ENCODE measurements at places on chromosomes 13 and 19.

DNA sequence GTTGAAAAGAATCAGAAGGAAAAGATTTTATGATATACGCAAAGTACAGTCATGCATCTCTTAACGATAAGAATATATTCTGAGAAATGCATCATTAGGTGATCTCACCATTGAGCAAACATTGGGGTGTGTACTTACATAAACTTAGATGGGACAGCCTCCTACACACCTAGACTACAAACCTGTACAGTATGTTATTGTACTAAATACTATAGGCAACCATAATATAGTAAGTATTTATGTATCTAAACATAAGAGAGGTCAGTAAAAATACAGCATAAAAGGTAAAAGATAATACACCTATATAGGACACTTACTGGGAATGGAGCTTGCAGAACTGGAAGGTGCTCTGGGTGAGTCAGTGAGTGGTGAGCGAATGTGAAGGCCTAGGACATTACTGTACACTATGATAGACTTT, 254.6 kb downstream of the SPRY2 start:
- no peak for DNase-seq

- no peak for DNase-seq
These were observed 754 bp upstream of the SIX5 start for GRCh38 chr19:45769821-45770191.

- no peak for DNase-seq
These were observed 1381.5 kb downstream of the SLITRK5 start for GRCh38 chr13:89052699-89053098.

- no peak for DNase-seq
These were observed 197.2 kb downstream of the RAP2A start for GRCh38 chr13:97631158-97631557.

GRCh38 chr19:10295305-10295846, 5.6 kb downstream of the ICAM5 start:
- DNase-seq = no peak

Data from 8988T (cell line).